ENCODE measurements at places on chromosomes 5 and 9.

- DNase-seq, result no peak
Measured at GRCh38 chr5:173245319-173246134, 10.5 kb upstream of the NKX2-5 start.

DNA sequence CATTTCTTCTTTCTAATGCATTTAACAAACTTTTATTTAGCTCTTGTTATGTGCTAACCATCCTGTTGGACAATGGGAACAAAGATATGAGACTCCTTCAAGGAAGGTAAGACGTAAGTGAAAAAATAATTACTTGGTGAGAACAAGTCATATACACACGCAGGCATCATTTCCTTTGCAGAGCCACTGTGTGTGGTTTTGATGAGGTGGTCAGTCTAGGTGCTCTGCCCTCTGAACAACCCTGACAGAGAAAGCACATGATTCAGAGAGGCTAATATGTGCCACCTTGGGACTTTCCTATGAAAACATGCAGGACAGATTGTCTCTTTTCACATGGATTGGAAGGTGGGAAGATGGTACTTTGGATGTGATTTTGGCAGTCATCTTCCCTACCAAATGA lies 1162.5 kb upstream of the DMAC1 start:
- no peak for DNase-seq

GRCh38 chr5:4159681-4160080 lies 564.0 kb downstream of the IRX1 start:
- no peak for DNase-seq

DNA sequence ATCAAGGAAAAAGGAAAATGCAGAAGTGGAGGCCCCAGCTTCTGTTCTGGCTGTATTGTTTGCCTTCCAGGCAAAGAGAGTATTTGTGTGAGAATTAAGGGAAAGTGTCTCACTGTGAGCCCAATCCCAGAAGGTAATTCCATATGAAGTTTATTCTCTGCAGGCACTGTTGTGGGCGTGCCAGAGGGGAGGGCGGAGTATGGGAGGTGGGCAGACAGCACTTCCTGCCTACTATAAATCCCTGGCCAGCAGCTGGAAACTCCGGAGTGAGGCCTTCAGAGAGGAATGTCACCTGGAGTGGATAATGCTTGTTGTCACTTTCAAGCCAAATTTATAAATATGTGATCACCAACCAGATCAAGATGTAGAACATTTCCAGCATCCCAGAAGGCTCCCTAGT lies 209.5 kb downstream of the ARHGAP26 start:
- no peak for DNase-seq

- DNase-seq, result no peak
Measured at GRCh38 chr9:137112564-137113384, 1.8 kb downstream of the DPP7 start.

DNA sequence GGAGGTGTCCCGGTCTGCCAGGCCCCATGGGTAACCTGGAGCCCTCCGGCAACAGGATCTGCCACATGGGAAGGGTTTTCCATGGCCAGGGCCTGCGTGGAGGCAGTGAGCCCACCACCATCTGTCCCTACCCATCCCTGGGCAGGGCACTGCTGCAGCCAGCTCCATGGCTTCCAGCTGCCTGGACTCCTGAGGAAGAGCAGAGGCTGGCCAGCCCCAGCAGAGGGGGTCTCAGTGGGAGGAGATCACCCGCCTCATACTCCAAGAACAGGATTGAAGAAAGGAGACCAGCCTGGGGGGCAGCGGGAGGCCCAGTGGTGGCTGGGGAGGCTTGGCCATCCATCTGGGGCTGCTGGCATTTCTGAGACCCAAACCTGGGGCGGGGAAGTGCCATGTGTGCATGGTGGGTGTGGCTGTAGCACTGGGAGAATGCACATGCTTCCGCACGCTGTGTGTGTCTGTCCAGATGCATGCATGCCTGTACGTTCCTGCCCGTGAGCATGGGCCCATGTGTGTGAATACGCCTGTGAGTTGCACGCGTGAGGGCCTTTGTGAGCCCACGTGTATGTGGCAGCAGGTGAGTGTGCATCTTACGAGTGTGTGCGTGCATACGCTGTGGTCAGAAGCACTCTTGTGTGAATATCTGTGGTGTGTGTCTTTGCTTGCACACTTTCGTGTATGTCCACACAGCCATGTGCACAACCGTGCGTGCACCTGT lies 78.5 kb downstream of the LMX1B start:
- no peak for DNase-seq

- DNase-seq, result no peak
Measured at GRCh38 chr9:3576328-3576727, 50.5 kb upstream of the RFX3 start.

DNA sequence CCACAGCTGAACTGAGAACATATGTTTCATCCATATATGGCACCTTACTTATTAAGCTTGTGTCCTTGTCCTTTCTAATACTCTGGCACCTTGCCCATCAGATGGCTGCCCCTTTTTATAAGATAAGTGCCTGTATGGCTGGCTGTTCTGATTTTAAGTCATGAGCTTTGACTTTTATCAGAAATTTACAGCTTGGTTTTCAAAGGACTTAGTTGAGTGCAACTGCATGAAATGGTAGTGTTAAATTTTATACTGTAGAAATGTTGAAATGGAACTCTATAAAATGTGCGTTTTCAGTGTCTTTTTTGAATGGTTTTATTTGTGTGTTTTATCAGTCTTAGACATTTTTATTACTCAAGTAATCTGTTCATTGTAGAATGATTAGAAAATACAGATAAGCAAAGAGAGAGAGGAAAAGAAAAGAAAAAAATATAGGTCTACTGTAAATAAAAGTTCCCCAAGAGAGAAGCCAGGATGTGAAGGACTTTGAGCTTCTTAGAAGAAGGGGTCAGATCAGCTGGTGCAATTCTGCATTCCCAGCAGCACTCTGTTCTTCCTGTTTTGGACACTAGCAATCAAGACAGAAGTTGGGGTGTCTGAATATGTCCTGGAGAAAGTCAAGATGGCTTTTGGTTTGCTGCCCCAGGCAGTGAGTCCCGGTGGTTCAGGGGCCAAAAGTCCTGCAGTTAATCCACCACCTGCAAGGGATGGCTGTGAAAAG lies 38.9 kb downstream of the ARHGAP26 start:
- no peak for DNase-seq

DNA sequence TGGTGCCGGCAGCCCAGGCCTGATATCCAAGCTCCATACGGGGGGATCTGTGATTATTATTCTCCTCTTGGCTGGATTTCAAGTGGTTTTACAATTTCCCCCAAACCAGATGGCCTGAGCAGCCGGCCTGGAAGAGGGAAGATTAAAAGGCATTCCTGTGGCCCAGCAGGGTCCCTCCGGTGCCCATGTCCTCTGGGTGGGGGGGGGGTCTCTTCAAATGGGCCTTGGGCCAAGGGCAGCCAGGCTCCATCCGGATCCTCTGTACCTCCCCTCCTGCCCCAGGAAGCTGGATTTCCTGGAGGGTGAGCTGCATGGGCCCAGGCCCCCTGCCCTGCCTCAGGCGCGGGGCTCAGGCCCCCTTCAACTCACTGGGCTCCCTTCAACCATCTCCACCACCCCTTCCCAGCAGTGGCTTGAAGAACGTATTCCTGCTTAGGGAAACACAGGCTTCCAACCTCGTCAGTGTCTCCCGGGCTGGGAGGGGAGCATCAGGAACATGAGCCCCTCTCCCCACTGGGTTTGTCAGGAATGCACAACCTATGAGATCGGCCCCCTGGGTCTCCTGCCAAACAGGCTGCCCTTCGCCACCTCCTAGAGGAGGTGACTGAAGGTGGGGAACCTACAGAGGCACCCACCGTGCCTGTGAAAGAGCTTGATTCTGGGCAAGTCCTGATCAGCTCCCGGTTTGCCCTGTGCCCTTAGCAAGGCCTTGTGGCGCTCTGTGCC lies 62.9 kb upstream of the ORM1 start:
- no peak for DNase-seq

GRCh38 chr9:35731415-35732184 lies 395 bp downstream of the TLN1 start:
- peak; percentile 44 for DNase-seq

- no peak for DNase-seq
Measured at GRCh38 chr5:159163701-159164046, 45.7 kb downstream of the RNF145 start.

GRCh38 chr9:115680231-115680630 lies 473.4 kb upstream of the PAPPA start:
- DNase-seq, result no peak

DNA sequence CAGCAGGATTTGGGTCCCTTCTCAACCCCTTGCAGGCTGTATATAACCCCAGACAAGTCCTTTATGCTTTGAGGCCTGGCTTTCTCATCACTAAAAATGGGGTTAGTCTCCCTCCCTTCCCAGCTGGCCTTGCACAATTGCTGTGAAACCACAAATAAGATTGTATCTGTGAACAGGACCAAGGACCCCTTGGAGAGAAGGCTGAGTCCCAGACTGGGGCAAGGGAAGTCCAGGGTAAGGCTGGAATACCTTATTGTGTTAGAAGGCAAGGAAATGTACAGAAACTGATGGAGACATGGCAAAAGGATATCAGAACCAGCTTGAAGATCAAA lies 11.4 kb downstream of the MACROH2A1 start:
- no peak for DNase-seq

- peak; percentile 12 for DNase-seq
Measured at GRCh38 chr5:171984748-171985419, 21.6 kb downstream of the FBXW11 start.

GRCh38 chr9:136520053-136520540 lies 25.8 kb downstream of the NOTCH1 start:
- DNase-seq, result no peak

Data from CD4-positive, alpha-beta T cell treated with Interleukin-17A for 4 hours (primary cell).